ENCODE measurements at places on chromosomes 5 and 9.

GRCh38 chr9:91771864-91772263 is 178.2 kb downstream of the ROR2 start:
- DNase-seq, result no peak

- peak; percentile 80 for DNase-seq
Observed at GRCh38 chr9:97803167-97804058, 49.6 kb upstream of the FOXE1 start.

DNA sequence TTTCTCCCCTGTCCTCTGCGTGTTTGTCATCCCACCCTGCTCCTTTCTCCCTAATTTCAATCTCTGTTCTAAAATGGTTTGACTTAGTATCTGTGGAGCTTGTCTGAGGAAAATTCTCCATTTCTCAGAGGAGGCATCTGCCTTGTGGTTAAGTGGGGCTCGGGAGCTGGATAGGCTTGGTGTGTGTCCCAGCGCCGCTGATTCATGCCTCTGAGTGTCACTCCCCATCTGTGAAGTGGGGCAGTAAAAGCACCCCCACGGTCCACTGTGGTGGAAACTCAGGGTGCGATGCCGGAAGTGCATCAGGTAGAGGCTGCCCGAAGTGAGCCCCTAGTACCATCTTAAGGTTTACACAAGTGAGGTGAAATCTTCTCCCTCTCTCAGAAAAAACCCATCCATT is 37.6 kb downstream of the LRSAM1 start:
- no peak for DNase-seq

GRCh38 chr5:175464074-175464941 is 14.1 kb upstream of the SFXN1 start:
- peak; percentile 85 for DNase-seq

DNA sequence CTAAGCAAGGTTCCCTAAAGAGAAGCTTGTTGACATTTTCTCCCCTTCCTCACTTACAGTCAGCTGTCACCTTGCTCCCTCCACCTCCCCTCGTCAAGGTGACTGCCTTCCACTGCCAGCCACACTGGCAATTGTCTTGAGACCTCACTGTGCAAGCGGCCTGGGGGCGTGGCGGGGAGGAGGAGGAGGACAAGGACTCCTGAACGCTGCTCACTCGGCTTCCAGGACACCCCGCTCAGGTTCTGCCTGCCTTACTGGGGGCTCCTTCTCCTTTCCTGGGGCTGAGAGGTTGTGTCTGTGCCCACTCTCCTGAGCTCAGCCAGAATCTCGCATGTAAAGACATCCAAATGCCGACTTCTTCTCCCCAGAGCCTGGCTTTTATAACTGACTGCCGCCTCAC is 60.3 kb upstream of the LRRTM2 start:
- no peak for DNase-seq

GRCh38 chr5:154190595-154191304 is at the start of gene GALNT10:
Gene GALNT10 (plus strand): TSS chr5:154190733. CDS start chr5:154190867, 134 bp downstream.
- DNase-seq, result peak; percentile 58

- no peak for DNase-seq
Observed at GRCh38 chr9:132590318-132591182, 8.1 kb downstream of the BARHL1 start.

- no peak for DNase-seq
Observed at GRCh38 chr5:108639366-108639765, 108.3 kb upstream of the FER start.

- DNase-seq, result no peak
Observed at GRCh38 chr9:107674721-107675277, 185.2 kb upstream of the KLF4 start.

GRCh38 chr9:120892748-120893610 is 16.0 kb upstream of the PHF19 start:
- DNase-seq, result peak; percentile 83

DNA sequence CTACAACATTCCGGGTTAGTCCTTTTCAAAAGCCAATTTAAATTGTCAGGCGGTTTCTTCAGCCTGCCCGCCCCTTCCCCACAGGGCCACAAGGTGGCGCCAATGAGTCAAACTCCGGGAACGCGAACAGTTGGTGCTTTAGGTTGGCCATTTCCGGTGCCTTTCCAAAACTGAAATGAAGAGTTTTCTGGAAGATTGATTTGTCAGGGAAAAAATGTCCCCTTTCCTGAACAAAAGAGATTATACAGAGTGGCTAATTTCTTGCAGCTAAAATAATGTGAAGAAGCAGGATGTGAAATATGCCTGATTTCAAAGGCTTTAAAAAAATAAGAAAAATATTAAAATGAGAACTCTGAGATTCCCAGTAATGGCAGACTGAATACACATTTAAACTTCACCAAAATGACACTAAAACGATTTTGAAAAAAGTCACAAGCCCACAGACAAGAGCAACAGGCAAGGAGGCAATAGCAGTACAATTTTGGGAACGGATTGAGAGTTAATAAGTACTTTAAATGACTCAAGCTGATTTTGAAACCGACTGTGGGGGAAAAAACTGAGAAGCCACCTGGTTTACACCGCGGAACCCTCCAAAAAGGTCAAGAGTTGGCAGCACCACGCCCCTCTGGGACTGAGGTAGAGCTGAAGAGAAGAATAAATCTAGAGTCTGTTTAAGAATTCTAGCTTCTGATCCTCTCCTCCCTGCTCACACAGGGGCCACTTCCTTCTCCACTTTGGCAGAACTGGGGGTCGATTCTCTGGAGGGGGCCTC is 45.7 kb downstream of the SLC46A2 start:
- peak; percentile 85 for DNase-seq

DNA sequence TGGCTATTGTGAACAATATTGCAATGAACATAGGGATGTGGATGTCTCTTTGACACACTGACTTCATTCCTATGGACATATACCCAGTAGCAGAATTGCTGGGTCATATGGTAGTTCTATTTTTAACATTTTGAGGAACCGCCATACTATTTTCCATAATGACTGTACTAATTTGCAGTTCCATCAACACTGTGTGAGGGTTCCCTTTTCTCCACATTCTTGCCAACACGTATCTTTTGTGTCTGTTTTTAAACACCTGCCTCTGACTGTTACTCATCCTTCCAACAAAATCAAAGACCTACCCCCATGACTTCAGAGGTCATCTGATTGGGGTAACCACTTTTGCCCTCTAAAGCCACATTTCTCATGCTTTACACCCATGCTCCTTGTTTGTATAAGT is 133.5 kb downstream of the MED27 start:
- no peak for DNase-seq

GRCh38 chr5:88883059-88883835 is at the start of gene MEF2C:
Gene MEF2C (minus strand): TSS chr5:88883184. CDS start chr5:88823788, 59,396 bp downstream.
- DNase-seq, result no peak

DNA sequence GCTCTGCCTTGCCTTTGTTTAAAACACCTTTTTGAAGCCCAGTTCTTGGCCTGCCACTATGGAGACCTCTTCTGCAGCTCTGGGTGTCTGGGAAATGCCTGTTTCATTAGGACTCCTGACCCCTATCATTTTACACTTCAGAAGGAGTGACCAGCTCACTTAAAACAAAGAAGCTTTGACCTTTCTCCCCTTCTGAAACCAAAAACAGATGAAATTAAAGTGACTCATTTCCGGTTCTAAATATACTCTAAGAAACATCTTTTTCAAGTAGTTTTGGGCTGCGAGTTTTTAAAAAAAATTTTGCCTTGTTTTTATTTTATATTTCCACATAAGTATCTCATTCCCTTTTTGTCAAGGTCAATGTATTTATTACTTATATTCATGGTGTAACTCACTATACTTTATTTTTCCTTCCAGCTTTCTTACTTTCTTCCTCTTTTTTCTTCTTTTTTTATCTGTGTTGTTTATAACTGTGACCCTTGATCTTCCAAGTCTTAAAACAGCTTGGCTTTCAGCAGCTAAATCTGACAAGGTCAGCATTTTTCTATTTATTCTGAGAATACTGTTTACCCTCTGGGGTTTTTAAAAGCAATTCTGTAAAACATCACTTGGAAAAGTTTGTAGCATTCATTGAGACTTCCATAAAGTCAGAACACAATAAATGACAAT is 672.9 kb downstream of the NR2F1-AS1 start:
- DNase-seq, result no peak

GRCh38 chr5:13649656-13650055 is 294.8 kb downstream of the DNAH5 start:
- DNase-seq, result no peak

GRCh38 chr9:133569121-133569785 is 34.7 kb downstream of the ADAMTSL2 start:
- DNase-seq, result no peak

- no peak for DNase-seq
Observed at GRCh38 chr5:44266882-44267576, 122.2 kb downstream of the FGF10 start.

DNA sequence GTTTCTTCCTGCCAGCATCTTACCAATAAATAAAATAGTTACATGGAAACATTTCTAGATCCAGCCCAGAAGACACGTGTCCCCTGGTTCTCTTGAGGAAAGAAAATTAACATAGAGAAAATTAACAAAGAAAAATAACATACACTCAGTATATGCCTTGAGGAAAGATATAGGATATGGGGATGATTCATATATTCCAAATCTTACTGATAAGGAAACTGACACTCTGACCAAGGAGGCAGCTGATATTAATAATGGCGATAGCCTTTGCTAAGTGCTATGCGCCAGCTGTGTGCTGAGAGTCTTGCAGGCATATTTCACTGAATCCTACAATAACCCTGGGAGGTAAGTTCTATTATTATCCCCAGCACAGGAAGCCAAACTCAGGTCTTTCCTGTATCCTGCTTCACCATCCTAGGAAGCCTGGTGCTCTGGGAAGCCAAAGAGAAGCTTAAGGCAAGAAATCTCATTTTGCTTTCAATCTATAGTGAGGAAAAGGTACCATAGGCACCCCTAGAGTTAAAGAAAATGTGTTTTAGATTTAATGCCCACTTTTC is 302.7 kb upstream of the NREP start:
- DNase-seq, result no peak

GRCh38 chr5:17989567-17990563 is 355.6 kb downstream of the TAF11L14 start:
- DNase-seq, result no peak

GRCh38 chr5:157993986-157994691 is 135.2 kb upstream of the CLINT1 start:
- no peak for DNase-seq

DNA sequence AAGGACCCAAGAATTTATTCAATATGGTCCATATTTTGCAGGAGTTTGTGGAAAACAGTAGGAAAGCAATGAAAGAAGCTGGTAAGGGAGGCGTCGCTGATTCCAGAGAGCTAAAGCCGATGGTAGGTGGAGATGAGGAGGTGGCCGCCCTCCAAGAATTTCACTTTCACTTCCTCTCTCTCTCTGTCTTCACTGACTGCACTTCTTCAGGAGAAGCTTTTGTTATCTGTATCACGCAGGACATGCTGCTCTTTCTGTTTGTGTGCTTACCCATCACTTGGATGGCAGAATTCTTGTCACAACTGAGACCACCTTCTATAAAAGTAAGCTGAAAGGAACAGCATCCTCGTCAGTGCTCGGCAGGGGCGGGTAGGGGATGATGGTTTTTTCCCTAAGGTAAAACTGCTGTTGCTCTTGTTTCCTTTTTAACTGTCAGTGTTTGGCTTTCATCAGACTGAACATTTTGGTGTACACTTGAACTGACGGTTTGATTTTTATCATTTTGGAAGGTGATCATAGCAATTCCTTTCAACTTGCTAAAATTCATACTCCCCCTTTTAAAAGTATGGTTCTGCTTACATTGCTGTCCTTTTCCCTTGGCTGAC is 62.4 kb upstream of the FSD1L start:
- peak; percentile 52 for DNase-seq

- DNase-seq, result no peak
Observed at GRCh38 chr5:107553117-107553555, 117.6 kb downstream of the EFNA5 start.

DNA sequence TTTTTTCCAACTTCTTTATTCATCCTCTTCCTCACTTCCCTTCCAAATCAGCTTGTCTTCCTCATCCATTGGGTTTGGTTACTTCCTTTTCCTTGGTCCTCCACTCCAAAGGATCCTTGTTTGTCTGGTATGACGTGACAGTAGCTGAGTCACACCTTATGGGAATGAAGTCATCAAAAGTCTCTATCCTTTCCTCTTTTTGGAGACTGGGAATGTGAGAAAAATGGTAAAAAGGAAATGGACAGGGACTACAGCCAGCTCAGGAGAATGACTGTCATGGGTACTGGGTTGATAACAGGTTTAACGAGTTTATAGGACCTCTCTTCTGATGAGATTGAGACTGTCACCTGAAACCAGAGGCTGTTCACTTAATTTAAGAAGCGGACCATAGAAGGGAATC is 76.2 kb upstream of the MYO10 start:
- DNase-seq, result no peak

DNA sequence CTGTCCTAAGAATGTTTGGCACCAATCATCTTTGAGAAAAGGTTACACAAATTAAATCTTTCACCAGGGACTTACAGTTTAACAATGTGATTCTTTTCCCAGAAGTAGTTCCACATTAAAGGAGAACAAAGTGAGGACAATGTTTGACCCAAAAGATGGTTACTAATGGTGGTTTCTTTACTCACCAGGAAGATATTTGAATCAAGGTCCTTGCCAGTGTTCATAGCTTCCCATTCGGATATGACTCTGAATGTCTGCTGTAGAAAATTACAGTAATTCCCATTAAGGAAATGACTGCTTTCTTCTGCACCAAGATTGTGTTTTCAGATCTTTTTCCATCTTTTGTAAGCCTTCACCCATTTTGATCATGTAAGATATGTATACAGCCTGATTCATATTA is 114.6 kb upstream of the ADAMTSL1 start:
- DNase-seq, result no peak

- no peak for DNase-seq
Observed at GRCh38 chr5:93915142-93915553, 173.7 kb upstream of the POU5F2 start.

- DNase-seq, result no peak
Observed at GRCh38 chr9:122116040-122116439, 22.9 kb upstream of the TTLL11 start.

DNA sequence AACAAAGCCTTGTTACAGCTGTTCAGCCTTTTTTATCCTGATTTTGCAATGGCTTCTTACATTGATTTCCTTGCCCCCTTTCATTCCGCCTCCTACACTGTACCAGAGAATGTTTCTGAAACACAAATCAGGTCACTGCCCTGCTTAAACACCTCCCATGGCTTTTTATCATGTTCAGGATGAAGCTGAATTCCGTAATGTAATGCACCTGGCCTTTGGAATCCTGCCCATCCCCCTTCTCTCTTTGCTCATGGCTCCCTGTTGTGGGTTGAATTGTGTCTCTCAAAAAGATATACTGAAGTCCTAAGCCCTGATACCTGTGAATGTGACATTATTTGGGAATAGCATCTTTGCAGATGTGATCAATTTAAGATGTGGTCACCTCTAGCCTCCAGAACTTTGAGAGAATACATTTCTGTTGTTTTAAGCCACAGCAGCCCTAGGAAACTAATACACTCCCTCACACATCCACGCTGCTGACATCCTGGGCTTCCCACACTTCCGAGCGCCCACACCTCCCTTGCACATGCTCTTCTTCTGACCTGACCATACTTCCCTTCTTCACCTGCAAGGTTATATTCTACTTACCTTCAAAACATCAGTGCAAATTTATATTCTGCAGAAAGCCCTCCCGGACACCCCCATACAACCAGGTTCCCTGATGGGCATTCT is 101.2 kb downstream of the DNAH5 start:
- DNase-seq, result no peak

- DNase-seq, result no peak
Observed at GRCh38 chr5:39794513-39795210, 369.9 kb upstream of the DAB2 start.

GRCh38 chr9:114303571-114303970 is 19.3 kb upstream of the ORM1 start:
- no peak for DNase-seq
